ENCODE measurements at places on chromosomes 2 and 18.

DNA sequence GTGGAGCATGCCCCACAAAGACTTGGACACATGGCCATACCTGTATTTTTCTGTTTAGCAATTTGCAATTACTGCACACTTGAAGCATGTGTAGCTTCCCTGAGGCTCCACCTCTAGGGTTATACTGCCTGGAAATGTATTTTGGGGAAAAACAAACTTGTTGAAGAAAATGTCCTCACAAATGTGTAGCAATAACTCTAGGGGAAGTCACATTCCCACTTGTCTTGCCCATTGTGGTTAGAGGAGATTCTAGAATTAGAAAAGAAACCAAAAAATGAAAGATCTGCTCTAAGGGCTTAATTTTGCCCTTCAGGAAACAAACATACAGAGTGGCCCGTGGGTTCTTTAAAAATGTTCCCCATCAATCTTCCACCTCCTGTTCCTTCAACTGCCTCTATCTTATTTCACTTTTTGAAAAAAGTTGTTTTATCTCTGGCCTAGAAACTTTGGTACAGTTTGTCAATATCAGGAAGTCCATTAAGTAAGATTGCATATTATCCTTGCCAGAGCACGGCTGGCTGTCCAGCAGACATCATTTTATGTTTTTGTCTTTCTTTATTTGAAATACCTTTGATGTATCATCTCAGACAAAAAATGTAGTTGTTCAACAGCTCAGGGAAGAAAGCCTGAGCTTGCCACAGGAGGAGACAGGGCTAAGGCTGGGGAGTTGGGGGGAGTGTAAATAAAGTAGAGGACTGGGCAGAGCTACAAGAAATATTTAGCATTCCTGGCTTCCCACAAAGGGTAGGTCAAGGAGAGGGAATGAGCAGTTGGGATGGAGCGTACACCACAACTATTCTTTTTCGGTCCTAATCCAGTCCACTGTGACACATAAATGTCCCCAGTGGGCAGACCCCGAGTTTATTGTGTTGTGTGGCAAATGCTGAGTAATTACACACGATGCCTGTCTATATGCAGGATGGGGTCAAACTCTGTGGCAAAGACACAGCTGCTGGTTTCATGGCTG lies 96.8 kb upstream of the CDC42EP3 start:
- DNase-seq, result no peak

DNA sequence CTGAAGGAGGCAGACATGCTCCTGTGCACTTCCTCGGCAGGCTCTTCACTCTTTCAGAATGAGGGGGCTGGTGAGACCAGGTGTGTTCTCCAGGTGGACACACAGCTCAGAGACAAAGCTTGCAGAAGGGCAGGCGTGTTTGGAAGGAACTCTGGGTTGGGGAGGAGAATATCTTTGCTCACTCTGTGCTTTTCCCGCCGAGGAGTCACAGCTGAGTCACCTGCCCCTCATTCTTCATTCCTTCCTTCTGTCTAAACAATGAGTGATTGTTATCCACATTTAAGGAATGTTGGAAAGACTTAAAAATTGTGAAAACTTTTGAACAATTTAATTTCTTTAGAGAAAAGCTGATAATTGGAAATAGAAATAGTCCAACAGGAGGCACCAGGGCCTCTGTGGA lies 126.3 kb upstream of the TPO start:
- no peak for DNase-seq

GRCh38 chr18:44911773-44912172 lies 231.1 kb downstream of the SETBP1 start:
- no peak for DNase-seq

GRCh38 chr2:206230060-206230762 lies 44.3 kb upstream of the ZDBF2 start:
- DNase-seq, result peak; percentile 33

All from NCI-H510A (cell line).